Mucosa of descending colon (tissue), 3 donors: ENCODE measurements at places on chromosomes 6 and 20. TPM values are rescaled to one million over a fixed set of nuclear protein-coding genes. Genes with fewer than 3 reads are reported as not detected.

Gene ZFP57
- total RNA-seq, result not detected

Gene KHDC1L
- total RNA-seq, result not detected

Gene HDGFL1
- total RNA-seq, result not detected

Gene OXT
- total RNA-seq, result 0.66 TPM

Gene BEND6
- 0.31 TPM for total RNA-seq

Gene RAD21L1
- total RNA-seq, result not detected

Gene REV3L
- 17.7 TPM for total RNA-seq

Gene CLPSL1
- total RNA-seq, result not detected

Gene RAET1E
- not detected for total RNA-seq

Gene ADAM33
- total RNA-seq, result 6.4 TPM

Gene ZC3H12D
- total RNA-seq, result 9.1 TPM

Gene CALHM6
- total RNA-seq, result 5.6 TPM

Gene ADGRF5
- total RNA-seq, result 3.9 TPM

Gene PDYN
- total RNA-seq, result not detected

Gene FOXS1
- total RNA-seq, result 0.60 TPM

Gene NHLRC1
- total RNA-seq, result 1.8 TPM

Gene TCP11
- not detected for total RNA-seq

Gene CNKSR3
- total RNA-seq, result 16.5 TPM

Gene SCRT2
- total RNA-seq, result not detected

Gene ITPR3
- total RNA-seq, result 111 TPM

Gene SEL1L2
- total RNA-seq, result not detected

Gene PPP1R3G
- total RNA-seq, result 0.55 TPM
